Activated CD4-positive, alpha-beta T cell treated with anti-CD3 and anti-CD28 coated beads for 36 hours (primary cell): ENCODE measurements at places on chromosomes 7 and 10. TPM values are rescaled to one million over a fixed set of nuclear protein-coding genes. Genes with fewer than 3 reads are reported as not detected.

DNA sequence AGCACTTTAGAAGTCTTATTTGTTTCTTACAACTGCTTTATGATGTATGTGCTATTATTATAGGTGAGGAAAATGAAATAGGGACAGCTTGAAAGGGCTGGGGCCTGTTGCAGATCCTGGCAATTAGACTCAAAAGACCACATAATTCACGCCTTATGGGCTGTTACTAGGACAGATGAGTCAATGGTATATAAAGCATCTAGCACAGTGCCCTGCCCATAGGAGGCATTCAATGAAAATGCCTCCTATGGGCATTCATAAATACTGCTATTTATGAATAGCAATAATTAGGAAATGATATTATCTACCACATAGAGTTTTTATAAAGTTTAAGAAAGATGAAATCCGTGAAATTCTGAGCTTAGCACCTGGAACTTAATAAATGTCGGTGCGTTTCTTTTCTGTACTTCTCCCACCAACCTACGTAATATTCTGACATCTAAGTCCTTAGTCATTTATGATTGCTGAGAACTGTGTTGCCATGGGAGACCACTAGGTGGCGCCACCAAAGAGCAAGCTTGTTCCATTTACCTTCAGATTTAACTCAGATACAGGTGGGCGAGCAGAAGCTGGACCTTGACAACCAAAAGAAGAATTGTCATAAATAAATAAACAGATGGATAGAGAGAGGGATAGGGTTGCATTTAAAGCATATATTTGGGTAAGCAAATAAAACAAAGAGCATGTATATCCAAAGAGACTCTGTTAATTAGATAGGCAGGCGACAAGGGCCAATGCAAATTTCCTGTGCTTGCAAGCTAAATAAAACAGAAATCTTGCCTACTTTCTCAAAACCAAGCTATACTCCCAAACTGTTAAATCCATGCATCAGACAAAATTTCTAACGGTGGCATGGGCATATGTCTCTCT lies 699.9 kb downstream of the INHBA start:
- peak; percentile 71 for DNase-seq
- no peak overlapping the region for H3K27ac ChIP-seq
- H3K4me3 ChIP-seq = no peak overlapping the region
- no peaks in the 10 kb centered on the region for H3K4me1 ChIP-seq
- H3K36me3 ChIP-seq = no peaks in the 10 kb centered on the region
- H3K27me3 ChIP-seq = no peaks in the 10 kb centered on the region

MTERF1 gene
- total RNA-seq = 16.9 TPM

DNA sequence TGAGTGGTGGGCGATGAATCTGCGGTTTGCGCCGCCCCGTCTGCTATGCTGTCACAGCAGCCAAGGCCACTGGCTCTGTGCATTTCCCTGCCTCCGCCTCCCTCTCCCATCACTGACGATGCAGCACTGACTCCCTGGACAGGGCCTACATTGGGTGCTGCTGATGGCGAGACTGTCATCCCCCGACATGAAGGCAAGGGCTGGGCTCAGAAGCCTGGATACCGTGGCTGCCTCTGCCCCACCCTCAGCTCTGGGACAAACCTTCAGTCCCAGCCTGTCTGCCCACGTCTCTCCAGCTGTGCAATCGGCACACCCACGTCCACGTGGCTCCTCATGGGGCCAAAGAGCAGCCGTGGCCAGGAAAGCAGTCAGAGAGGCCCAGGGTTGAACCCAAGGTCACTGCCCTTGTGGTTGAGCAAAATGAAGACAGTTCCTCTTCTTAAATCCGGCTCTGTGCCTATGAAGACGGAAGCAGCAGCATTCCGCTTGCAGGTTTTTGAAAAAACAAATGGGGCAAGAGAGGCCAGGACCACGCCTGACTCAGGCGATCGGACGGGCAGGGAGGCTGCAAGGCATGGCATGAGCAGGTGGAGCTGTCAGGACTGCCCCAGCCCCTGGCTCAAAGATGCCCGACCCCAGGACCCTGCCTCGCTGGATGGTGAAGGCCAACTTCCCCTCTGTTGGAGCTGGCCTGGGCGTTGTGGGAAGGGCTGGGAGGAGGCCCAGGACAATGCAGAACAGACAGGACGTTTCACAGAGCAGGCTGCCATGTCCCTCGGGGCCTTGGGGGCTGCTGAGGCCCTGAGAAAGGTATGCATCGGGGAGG lies 517.5 kb downstream of the DNAJB6 start:
- no peak overlapping the region for H3K4me3 ChIP-seq
- no peak for DNase-seq
- H3K4me1 ChIP-seq = peaks cover 17% of the 10 kb centered on the region
- H3K27me3 ChIP-seq = no peaks in the 10 kb centered on the region
- no peak overlapping the region for H3K27ac ChIP-seq

AKR1D1 gene
- total RNA-seq = not detected

ADAM8 gene
- total RNA-seq = 176 TPM
